Coronary artery (tissue), 2 donors: ENCODE measurements at places on chromosomes 1 and 21.

GRCh38 chr21:42855937-42856335, 23.4 kb downstream of the WDR4 start:
- DNase-seq: no peak

- DNase-seq: no peak
Measured at GRCh38 chr1:79198832-79199231, 192.3 kb upstream of the ADGRL4 start.

- DNase-seq: no peak
Measured at GRCh38 chr1:19844731-19845495, 29.8 kb upstream of the RNF186 start.

- DNase-seq: no peak
Measured at GRCh38 chr1:147784941-147785340, 24.5 kb upstream of the GJA5 start.

GRCh38 chr1:168893359-168893801, 164.4 kb upstream of the DPT start:
- no peak for DNase-seq

GRCh38 chr1:38745476-38746401, 113.8 kb downstream of the RRAGC start:
- no peak for DNase-seq

GRCh38 chr1:145997718-145998023, 1.3 kb upstream of the TXNIP start:
- DNase-seq: no peak

- DNase-seq: no peak
Measured at GRCh38 chr1:119542492-119542946, 35.5 kb downstream of the HSD3B1 start.

GRCh38 chr1:224623743-224624333, 7.7 kb downstream of the CNIH3 start:
- no peak for DNase-seq

- no peak for DNase-seq
Measured at GRCh38 chr1:172820475-172821158, 161.7 kb downstream of the FASLG start.

GRCh38 chr1:113534875-113535274, 144.6 kb downstream of the MAGI3 start:
- no peak for DNase-seq

GRCh38 chr1:168626326-168626725, 49.9 kb downstream of the XCL1 start:
- no peak for DNase-seq

- no peak for DNase-seq
Measured at GRCh38 chr1:110098222-110099026, 13.8 kb upstream of the UBL4B start.

- DNase-seq: no peak
Measured at GRCh38 chr21:29182691-29183092, 52.2 kb downstream of the MAP3K7CL start.

DNA sequence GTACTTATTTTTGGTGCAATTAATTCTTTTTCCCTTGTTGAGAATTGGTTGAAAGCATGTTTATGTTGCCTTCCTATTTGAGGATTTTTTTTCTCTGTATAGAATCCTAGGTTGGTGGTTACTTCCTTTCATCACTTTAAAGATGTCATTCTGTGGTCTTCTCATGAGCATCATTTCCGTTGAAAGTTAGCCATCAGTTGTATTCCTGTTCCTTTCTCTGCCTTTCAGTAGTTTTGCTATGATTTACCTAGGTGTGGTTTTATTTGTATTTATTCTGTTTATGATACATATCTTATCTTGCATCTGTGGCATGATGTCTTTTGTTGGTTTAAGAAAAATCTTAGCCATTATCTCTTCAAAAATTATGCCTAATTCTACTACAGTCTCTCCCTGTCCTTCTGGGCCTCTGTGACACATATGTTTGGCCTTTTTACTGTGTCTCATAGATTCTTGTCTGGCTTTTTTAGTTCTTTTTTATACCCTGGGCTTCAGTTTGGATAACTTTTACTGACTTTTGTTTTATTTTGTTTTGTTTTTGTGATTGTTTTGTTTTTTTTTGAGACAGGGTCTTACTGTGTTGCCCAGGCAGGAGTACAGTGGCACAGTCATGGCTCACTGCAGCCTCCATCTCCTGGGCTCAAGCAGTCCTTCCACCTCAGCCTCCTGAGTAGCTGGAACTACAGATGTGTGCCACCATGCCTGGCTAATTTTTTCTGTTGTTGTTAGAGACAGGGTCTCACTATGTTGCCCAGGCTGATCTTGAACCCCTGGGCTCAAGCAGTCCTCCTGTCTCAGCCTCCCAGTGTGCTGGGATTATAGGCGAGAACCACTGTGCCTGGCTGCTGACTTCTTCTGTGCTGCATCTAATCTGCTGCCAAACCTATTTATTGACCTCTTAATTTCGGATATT, 24.1 kb downstream of the PTGFRN start:
- DNase-seq: no peak

DNA sequence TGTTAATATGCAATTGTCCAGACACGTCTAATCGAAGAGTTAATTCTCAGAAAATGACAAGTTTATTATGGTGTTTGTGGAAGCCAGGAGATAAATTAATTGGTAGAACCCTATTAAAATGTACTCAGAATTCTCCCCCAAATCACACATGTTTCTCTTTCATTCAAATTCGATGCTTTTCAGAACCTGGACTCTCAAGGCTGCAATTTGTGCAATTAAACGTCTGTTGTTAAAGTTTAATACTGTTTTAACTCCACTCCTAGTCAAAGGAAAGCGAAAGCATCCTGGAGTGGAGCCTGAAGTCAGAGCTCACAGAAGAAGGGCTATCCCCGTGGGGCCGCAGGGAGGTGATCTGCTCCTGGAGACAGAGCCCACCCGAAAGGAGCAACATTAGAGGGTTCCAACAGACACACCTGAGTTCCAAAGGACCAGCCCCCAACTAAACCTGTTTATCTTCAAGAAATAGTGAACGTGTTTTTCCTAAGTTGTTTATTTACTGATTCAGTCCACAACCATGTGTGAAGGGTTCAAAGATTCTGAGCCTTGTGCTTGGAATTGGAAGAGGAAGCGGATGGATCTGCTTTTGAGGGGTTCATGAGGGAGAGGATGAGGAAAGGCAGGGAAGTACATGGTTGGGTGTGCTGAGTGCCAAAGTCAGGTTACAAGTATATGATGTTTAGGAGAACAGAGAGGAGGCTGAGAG, 68.0 kb upstream of the AKT3 start:
- no peak for DNase-seq

- DNase-seq: no peak
Measured at GRCh38 chr1:119896303-119896702, at the start of gene ADAM30. ADAM30 (minus strand) TSS chr1:119896515; CDS start chr1:119896336, 179 bp downstream.

DNA sequence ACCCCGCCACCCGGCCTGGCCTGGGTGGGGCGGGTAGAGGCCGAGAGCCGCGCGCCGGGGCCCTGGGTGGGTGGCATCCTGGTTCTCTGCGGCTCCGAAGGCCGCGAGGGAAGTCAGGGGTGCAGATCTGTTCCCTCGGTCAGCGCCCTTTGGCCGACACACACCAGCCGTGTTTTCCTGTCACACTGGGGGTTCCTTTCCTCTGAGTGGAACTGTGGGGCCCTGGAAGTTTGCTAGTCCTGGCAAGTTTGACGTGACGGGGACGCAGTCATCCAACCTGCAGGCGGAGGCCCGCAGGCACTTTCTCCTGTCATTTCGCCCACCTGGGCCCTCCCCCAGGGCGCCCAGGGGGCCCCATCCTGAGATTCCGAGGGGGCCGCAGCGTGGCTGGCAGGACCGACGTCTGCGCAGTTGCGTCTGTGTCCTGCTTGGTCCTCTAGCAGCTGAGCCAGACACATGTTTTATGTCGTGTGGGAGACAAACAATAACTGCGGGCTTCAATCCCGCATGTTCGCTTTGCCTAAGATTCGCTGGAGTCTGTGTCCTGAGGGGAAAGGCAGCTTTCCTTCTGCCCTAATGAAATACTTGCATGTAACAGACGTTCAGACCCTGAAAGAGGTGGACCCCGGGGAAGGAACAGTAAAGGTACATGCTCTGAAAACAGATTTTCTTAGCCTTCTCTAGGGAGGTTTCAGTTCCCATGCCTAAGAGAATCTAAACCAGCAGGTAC, 1.5 kb downstream of the FAM163A start:
- no peak for DNase-seq

- DNase-seq: no peak
Measured at GRCh38 chr1:46437723-46438122, 43.6 kb downstream of the FAAH start.

DNA sequence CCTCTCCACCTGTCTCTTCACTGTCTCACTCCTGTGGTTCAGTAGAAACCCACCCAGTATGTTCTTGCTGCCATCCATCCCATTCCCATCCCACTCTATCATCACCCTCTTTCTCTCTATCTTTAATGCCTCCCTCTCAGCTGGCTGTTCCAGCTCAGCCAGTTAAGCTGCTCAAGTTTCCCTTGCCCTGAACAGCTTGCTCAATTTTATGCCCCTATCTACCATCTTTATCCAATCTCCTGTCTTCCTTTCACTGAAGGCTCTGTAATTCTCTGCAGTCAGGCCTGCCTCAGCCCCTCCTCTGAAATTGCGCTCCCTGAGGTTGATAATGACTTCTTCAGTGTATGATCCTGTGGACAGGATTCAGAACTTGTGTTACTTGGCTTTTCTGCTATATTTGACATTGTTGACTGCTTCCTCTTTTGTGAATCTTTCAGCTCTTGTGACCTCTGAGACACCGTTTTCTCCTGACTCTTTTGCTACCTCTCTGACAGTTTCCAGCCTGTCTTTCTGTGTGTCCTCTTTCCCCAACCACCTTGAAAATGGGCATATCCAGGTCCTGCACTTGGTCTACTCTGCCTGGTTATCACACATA, 13.9 kb upstream of the BCAR3 start:
- no peak for DNase-seq

DNA sequence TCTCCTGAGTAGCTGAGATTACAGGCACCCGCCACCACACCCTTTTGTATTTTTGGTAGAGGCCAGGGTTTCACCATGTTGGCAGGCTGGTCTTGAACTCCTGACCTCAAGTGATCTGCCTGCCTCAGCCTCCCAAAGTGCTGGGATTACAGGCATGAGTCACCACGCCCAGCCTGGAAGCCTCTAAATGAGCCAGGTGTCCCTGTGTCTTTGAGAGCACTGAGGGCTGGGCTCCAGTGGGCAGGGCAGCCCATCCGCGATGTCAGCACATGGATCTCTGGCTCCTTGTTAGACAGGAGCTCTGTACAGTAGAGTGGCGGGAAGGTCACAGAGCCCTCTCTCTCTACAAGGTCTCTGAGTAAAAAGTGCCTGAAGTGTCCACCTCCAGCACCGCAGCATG, 124.3 kb downstream of the PGBD5 start:
- DNase-seq: no peak

GRCh38 chr1:162966613-162967012, 102.5 kb upstream of the RGS4 start:
- no peak for DNase-seq

DNA sequence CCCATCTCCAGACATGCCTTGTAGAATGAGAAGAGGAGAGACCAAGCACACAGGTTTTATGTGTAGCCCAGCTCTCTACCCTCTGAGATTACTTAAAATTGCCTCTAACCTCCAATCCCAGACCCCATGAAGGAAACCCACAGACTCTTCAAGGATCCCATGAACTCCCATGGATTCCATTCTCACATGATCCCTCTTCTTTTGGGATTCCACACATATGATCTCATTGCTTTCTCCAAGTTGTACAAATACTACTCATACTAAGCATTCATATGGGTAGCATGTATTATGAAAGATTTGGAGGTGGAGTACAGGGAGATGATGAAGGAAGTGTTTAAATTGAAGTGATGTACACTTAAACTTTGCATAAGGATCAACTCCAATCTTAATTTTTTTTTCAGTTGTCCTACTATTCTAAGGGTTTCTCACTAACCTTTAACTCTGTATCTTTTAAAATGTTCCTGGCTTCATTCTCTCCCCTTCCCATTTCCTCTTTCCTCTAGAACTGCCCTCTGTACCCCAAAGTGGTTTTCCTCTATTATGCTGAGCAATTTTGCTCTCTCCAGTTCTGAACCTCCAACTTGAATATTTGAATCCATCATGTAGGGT, 41.6 kb downstream of the MFSD2A start:
- DNase-seq: no peak

DNA sequence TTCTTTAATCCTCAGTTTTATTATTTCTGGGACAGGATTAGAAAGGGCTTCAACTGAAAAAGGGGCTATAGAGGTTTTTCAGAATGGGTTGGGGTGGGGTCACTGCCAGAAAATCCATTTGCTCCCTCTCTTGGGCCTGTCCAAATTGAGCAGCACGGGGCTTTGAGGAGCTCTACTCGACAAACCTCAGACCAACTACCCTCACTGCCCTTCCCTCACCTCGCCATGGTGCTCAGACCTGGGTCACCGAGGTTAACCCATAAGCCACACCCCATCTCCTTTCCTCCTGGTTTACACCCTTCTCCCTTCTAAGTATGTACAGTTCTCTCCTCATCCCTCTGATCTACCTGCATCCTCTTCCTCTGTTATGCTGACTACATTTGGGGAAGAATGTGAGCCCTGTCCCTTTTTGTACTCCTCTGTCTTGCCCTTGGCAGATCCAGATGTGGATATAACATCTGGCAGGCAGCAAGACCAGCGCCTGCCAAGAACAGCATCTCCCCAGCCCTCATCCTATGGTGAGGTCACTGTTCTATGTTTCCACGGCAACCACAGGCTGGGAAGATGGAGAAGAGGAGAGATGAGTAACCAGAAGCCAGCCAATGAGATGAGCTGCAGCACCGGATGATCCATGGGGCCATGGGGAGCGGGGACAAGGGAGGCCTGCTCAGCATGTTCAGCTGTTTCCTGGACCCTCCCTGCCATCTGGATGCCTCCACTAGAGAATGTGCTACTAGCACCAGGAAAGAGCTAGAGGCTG, 3.7 kb upstream of the FABP3 start:
- DNase-seq: peak; percentile 49

DNA sequence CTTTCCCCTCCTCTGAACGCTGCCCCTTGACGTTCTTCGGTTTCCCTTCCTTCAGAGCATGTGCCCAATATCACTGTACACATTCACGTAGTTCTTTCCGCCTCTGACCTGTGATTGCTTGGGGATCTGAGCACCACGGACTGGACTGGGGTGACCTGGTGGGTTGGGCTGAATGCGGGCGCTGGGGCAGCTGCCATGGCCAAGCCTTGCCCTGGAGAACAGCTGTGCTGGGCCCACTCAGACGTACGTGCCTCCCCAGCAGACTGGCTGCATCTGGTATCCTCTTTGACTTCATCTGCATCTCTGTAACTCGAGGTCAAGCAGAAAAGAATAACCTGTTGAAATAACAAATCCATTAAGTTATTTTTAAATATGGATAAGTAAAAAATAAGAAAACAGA, 35.1 kb upstream of the DISC1 start:
- no peak for DNase-seq

DNA sequence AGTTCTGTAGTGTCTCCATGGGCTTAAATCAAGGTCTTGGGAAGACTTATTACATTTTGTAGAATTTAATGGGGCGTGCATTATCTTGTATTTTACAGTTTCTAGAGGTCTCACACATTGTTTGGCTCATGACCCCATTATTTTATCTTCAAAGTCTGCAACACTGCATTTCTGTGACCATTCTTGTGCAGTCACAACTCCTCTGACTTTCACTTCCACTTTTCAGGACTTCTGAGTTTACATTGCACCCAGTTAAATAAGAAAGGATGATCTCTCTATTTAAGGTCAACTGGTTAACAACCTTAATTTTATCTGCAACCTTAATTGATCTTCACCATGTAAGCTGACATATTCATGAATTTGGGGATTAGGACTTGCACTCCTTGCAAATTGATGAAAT, 1186.6 kb downstream of the MRPL39 start:
- no peak for DNase-seq
